Vagina (tissue), 2 donors: ENCODE measurements at places on chromosomes 12 and 14.

- DNase-seq: no peak
These were observed 2.0 kb downstream of the CCDC198 start for GRCh38 chr14:57491640-57492039.

DNA sequence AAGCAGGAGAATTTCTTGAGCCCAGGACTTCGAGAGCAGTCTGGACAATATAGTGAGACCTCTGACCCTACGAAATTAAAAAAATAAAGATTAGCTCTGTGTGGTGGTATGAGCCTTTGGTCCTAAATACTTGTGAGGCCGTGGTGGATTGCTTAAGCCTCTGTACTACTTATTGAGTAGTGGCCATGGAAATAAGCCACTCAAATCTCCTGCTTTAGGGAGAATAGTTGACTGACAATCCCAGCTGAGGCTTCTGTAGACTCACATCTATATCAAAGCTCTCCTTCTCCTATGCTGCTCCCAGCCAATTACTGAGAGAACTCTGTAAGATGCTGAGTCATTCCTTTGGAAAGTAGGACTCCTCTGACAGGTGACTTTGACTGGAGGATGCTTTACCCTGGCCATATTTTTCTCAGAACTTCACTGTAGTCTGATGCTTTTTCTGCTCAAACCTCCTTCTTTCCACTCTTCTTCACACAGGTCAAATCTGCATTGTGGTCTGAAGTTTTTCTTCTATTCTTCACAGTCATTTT, 420.2 kb downstream of the SLC6A15 start:
- DNase-seq: no peak

DNA sequence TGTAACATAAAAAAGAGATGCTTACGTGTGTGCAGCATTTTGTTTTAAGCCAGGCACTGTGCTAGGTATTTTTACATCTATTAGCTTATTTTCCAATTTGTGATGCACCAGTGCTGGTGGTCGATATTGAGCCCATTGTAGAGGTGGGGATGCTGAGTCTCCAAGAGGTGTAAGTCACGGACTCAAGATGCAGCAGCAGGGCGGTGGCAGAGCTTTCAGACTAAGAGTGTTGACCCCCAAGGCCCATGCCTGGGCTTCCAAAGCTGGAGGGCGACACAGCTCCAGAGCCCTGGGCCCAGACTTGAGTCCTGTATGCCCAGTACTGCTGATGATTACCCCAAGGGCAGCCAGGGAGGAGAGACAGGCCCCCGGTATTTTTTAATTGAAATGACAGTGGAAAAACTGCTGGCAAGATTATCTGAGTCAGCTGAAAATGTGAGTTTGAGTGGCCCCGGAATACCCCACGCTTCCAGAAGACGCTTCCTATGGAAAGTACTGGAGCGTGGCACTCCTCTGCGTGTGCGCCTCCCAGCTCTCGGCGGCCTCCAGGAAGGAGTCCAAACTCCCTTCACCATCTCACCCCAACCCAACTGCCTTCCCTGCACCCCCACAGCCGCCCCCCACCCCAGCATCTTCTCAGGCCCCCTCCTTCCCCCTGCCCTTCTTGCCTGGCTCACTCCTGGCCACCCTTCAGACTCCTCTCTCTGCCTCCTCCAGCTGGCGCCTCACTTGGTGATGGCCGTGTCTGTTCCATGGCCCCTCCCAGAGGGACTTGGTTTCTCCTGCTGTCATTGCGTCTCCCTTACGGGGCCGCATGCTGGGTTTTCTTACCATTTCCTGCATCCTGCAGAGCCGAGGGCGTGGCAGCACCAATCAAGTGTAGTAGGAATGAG, 40.7 kb downstream of the ELK3 start:
- no peak for DNase-seq

GRCh38 chr12:105279460-105280056, 43.6 kb upstream of the APPL2 start:
- DNase-seq: no peak

- DNase-seq: no peak
These were observed 291.9 kb downstream of the FUT8 start for GRCh38 chr14:65704437-65704836.

DNA sequence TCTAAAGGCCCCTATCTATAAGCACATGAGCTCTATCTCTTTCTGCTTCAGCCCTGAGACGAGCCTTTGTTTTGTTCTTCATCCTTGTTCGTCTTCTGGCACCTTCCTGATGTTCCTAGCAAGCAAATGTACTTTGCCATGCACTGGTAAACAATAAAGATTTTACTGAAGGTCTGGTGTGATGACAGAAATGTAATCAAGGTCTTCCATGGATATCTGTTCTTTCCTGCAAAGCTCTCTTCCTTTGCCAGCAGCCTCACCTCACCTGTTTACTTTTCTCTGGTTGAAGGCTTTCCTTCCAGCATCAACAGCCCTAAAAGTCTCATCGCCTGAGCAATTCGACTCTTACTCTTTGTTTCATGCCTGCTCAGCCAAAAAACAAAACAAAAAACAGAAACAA, 330.3 kb downstream of the PCNX1 start:
- DNase-seq: no peak

- DNase-seq: no peak
These were observed 213.0 kb downstream of the MED13L start for GRCh38 chr12:116064493-116064892.

DNA sequence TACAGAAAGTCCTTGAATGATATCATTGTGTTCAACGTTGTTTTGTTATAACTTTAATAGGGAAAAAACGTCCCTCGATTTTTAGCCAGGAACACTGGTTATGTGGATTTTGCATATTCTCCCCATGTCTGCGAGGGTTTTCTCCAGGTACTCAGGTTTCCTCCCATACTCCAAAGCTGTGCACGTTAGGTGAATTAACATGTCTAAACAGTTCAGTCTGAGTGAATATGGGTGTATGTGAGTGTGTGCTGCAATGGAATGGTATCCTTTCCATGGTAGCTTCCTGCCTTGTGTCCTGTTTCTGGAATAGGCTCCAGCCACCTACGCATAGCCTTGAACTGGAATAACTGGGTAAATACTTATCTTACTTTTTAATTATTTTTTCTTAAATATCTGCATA, 810.8 kb upstream of the ATXN7L3B start:
- no peak for DNase-seq

DNA sequence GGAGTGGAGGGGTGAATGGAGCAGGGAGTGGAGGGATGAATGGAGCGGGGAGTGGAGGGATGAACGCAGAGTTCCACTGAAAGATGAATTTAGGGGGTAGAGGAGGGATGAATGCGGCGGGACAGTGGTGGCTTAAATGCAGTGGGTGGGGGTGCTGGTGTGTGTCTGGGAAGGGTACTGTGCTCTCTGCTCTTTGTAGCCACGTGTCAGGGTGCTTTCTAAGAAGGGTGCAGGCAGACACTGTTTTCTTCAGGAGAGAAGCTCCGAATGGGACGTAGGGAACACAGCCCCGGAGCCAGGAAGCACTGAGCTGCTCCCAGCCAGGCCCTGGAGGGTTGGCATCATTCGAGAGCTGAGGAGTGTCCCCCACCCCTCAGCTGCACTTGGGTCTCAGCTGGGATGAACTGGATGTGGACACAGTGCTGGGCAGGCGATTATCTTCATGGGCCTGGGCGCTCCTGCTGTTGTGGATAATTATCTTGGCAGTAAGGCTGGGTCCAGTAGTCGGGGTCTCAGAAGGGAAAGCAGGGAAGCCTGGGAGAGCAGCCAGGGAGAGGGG, 9.5 kb upstream of the CEP170B start:
- DNase-seq: no peak

DNA sequence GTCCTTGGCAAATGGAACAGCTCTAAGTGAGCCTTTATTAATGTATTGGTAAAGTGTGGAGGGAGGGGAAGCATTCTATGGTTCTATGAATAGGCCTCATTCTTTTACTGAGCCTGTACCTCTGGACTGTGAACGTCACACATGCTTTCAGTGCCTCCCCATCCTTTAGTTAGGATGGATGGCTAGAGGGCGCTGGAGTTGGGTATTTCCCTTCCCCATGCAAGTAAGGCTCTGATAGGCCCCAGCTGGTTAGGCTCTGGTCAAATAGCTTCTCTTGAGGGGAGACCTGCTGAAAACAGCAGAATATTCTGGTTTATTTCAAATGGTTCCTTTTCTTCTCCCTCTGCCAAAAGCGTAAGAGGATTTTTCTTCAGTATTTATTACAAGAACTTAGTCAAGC, 860.9 kb upstream of the MDGA2 start:
- DNase-seq: no peak

- no peak for DNase-seq
These were observed 7.5 kb upstream of the AQP2 start for GRCh38 chr12:49942921-49943624.

GRCh38 chr12:18108611-18109010, 18.6 kb upstream of the RERGL start:
- no peak for DNase-seq

- no peak for DNase-seq
These were observed 15.2 kb downstream of the ACADS start for GRCh38 chr12:120740871-120741270.

DNA sequence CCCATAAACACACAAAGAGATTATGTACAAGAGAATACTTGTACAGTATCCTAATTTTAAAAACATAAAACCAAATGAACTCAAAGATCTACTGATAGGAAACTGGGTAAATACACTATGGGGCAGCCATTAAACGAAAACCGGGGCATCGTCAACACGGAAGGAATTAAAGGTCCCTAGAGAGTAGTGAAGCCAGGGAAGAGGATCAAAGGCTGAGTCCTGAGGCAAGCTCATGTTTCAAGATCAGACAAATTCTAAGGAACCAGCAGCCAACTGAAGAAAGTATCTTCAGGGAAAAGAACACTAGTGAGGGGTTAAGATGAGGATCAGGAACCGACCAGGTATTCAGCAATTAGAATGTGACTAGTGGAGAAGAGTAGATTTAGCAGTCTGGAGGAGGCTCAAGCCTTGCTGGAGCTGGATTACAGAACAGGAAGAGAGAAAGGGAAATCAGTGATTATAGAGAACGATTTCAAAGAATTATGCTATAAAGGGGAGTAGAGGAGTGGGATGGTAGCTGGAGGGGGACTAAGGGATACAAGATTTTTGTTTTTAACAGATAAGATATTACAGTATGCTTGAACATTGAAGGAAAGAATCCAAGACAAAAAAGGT, 23.7 kb downstream of the SEL1L start:
- no peak for DNase-seq

DNA sequence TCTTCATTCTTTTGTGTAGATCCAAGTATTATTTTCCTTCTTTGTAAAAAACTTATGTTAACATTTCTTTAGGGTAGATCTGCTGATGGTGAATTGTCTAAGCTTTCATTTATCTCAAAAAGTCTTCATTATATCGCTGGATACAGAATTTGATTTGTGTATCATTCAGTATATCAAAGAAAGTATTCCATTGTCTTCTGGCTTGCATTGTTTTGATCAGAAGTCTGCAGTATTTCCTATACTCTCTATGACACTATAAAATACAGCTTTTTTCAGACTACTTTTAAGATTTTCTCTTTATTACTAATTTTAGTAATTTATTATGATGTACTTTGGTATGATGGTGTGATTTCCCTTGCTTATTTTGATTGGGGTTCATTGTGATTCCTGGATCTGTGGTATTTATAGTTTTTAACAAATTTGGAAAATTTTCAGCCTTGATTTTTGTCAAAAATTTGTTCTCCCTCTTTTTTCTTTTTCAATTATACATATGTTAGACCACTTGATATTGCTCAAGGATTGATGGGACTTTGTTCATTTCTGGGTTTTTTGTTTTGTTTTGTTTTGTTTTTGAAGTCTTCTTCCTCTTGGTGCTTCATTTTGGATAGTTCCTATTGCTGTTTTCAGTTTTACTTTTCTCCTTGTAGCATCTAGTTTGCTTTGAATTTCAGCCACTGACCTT, 176.5 kb downstream of the ZFP36L1 start:
- DNase-seq: no peak

GRCh38 chr14:65462411-65462810, 49.9 kb downstream of the FUT8 start:
- DNase-seq: no peak

DNA sequence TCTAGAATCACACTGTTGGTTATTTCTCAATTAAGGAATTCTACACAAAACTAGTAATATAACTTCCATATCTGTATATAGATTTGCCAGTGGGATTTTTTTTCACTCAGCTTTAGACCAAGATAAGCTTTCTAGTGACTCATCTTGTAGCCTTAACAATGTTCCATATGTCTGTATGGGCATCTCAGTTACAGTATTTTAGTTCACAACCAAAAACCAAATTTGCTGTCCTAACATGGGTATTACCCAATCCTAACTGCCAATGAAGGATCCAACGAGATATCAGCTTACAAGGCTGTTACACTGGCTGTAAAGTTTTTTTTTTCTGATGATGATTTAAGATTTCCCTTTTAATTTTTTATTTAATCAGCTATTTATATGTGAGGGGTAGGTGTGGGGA, 31.5 kb upstream of the KRR1 start:
- DNase-seq: no peak

GRCh38 chr14:69101331-69101826, 51.5 kb downstream of the DCAF5 start:
- no peak for DNase-seq

DNA sequence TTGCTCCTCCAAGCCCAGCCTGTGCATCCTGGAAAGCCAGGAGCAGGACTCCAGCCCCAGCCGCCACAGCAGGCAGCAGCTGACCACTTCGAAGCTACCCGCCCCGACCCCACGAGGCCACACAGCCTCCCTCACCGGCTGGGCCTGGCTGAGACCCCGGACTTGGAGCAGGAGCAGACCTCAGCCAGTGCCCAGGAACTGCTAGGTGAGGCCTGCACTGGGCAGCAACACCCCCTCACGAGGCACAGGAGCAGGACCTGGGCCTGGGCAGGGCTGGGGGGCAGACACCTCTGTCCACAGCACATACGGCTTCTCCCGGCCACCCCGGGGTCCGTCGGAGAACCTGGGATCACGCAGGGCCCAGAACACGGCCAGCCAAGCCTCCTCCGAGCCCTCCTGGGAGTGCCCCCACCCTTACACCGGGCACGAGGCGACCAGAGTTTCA, 137.4 kb upstream of the C14orf180 start:
- peak; percentile 82 for DNase-seq

DNA sequence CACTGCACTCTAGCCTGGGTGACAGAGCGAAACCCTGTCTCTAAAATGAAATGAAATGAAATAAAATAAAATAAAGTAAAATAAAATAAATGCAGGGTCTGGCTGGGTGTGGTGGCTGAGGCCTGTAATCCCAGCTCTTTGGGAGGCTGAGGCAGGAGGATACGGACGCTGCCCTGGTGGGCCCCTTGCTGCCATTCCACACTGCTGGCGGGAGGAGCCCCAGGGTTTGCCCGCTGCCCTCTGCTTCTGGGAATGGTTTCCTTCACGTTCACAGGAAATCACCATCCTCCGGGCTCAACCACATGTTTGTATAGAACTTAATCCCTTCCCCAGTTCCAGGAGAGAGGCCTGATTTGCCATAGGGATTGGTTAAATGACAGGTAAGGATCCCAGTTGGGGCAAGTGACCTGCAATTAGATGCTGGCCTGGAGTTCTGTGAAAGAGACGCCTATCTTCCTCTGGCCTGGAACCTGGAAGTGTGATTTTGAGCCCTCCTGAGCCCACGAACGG, 29.3 kb downstream of the CALM1 start:
- DNase-seq: no peak

GRCh38 chr14:56357428-56357827, 222.2 kb upstream of the TMEM260 start:
- DNase-seq: no peak
